ENCODE measurements at places on chromosomes 5 and 9. TPM values are rescaled to one million over a fixed set of nuclear protein-coding genes. Genes with fewer than 3 reads are reported as not detected.

TTLL11 gene
- 3.5 TPM for total RNA-seq

PCYOX1L gene
- 0.29 TPM for total RNA-seq

DNA sequence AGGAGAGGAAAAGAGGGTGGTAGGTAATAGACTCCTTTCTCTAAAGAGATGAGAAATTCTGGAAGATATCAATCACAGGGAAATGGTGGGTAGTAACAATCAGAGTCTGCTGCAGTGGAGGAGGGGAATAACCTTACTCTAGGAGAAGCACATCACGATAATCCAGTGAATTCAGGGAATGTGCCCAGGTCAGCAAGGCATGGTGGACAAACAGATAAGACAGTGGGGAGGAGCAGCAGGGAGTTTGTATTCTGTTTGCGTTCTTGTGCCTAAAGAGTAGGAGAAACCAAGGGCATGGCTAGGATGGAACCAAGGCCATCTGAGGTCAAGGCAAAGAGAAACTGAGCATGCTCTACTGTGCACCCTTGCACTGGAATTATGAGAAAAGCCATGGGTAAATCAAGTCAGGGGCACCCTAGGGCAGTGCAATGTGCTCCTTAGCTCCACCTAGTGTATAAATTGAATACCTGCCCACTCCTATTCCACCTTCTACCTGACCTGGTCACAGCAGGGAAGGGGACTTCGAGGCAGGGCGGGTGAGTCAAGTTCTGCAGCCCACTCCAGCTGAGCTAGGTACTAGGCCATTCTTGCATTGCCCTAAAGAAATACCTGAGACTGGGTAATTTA is 31.6 kb downstream of the RETREG1 start:
- no peak for DNase-seq

DNA sequence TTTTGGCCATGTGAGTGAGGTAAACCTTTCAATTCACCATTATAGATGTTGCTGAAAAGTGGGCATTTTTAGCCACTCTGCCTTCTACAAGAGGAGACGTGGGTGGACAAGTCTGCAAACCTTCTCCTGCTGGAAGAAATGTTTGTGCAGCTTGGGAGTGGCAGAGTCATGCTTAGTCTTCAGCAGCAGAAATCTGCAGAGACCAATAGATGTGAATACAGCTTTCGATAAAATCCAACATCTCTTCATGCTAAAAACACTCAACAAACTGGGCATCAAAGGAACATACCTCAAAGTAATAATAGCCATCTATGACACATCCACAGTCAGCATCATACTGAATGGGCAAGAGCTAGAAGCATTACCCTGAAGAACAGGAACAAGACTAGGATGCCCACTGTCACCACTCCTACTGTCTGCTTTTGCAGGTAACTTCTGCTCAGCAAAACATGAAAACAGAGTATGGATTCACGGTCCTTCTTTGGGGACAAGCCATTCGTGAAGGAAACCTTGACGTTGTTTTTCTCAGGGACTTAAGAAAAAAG is 91.3 kb downstream of the RALGPS1 start:
- DNase-seq: no peak

DNA sequence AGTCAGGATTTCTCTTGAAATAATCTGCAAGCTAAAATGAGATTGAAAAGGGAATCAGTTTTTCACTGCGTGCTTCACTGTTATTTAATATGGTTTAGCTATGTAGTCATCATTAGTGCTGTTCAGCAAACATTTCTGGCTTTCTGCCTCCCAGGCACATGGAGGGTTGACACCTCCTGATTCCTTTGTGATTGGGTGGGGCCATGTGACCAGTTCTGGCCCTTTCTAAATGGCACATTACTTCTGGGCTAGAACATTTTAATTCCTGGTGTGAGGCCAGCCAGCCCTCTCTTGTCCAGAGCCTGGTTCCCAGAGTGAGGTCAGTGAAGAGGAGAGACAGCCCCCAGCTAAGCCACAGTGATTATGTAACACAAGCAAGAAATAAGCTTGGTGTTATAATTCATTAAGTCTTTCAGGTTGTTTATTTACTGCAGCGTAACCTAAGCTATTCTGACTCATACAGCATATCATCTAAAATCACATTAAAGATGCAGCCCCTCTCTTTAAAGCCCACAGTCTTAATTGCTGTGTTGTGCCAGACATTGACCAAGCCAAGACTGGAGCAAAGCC is 17.4 kb upstream of the ARSI start:
- no peak for DNase-seq
